ENCODE measurements at places on chromosomes 2 and 18.

DNA sequence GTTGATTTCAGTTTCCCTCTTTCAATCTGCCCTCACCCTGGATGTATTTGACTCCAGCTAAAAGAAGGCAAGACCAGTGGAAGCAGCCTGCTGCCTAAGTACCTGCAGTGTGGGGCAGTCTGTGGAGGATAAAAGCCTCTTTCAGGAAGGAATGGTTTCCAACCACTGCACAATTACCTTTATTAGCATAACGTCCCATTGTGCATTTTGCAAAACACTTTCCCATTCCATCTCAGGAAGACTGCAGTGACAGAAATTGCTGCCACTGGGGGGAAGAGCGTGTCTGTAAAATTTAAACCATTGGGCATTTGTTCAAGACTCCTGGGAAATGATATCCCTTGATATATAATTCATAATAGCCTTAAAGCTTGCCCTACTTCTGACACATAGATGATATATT lies 26.2 kb downstream of the CYRIA start:
- DNase-seq = no peak

- no peak for DNase-seq
Observed at GRCh38 chr2:200862532-200863000, 1.9 kb downstream of the CLK1 start.

DNA sequence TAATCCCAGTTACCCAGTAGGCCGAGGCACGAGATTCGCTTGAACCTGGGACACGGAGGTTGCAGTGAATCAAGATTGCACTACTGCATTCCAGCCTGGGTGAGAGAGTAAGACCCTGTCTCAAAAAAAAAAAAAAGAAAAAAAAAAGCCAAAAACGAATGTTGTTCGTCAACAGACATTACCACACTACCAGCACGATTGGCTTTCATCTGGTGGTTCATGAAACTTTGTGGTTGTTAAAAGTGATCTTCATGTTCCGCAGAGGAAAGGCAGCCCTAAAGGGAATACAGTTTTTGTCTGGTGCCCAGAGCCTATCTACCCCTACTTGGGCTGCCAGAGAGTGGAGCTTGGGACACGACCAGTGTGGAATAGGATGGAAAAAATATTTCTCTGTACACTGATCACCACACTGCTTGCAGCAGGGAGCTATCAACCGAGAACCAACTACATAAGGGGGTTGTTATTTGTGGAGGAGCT lies 13.6 kb upstream of the CXCR4 start:
- no peak for DNase-seq

GRCh38 chr2:174552880-174553279 lies 44.7 kb downstream of the WIPF1 start:
- no peak for DNase-seq

- DNase-seq = no peak
Observed at GRCh38 chr2:173578404-173579107, 223.9 kb downstream of the CDCA7 start.

DNA sequence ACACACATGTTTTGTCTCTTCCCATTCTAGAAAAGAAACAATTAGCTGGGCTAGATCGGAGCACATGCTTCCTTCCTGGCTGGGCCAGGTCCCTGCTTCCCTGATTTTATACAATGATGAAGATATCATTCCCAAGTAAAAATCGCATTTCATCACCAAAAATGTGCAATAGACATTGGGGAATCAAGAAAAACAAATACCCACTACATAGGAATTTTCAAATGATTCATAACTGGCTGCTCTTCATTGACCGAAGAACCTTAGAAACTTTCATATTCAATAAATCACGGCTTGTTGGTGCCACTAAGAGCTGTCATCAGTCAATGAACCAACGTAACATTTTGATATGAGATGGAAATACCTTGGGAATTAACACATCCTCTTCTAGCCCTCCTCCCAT lies 373.6 kb upstream of the TRIB2 start:
- no peak for DNase-seq

DNA sequence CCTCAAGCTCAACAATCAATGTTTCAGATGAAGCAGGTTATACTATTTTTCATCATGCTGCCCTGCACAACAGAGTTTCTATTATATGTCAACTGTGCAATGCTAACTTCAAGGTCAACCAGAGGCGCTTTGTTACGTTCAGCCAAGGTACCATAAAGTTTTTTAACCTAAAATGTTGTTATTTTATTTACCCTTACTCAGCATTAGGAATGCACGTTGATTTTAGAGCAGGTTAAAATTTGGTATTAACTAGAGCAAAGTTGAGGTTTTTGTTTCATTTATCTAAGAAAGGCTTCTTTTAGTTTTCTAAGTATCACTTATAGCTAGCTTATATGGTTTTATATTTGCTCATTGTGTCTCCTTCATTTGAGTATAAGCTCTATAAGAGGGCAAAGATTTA lies 21.8 kb downstream of the ANKAR start:
- DNase-seq = no peak

- no peak for DNase-seq
Observed at GRCh38 chr2:5618271-5618670, 73.9 kb upstream of the SOX11 start.

GRCh38 chr2:38598991-38599295 lies 3.8 kb downstream of the HNRNPLL start:
- DNase-seq = no peak

GRCh38 chr2:45904946-45905631 lies 253.6 kb downstream of the PRKCE start:
- DNase-seq = no peak

DNA sequence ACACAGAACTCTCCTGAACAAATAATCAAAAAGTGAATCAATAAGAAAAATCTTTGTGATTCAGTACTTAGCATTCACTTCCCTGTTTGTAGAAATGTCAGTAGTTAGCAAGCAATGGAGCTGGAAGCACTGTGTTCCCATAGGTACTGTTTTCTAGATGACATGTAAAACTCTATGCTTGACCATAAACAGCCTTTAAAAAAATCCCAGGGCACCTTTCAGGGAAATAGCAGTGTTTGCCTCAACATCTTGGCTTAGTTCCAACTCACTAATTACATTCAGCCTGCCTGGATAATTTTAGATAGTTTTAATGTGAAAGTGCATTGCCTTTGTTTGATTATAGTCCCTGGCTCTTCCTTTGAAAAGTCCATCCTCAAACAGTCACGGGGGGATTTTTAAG lies 721.8 kb downstream of the ERBB4 start:
- no peak for DNase-seq

- DNase-seq = no peak
Observed at GRCh38 chr18:3983351-3983969, 471.6 kb downstream of the DLGAP1 start.

GRCh38 chr2:224147174-224147573 lies 108.1 kb upstream of the SERPINE2 start:
- no peak for DNase-seq

GRCh38 chr18:62682371-62682770 lies 33.0 kb upstream of the PHLPP1 start:
- no peak for DNase-seq

DNA sequence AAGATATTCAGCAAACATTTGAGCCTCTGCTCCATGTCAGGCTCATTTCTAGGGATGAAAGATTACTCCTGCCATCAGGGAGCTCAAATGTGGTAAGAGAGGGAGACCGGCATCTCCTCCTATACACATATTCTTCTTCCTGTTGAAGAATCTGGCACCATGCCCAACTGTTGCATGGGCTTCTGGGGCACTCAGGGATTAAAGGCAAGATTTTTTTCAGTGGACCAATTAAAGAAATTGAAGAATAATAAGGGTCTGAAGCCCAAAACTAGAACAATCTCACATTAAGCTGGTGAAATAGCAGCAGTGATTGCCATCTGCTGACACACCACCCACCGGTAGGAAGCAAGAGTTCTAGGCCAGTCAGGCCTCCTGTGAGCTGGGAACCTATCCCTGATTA lies 145.4 kb upstream of the LYPD6 start:
- no peak for DNase-seq

GRCh38 chr2:196925051-196925767 lies 1.3 kb downstream of the PGAP1 start:
- no peak for DNase-seq

DNA sequence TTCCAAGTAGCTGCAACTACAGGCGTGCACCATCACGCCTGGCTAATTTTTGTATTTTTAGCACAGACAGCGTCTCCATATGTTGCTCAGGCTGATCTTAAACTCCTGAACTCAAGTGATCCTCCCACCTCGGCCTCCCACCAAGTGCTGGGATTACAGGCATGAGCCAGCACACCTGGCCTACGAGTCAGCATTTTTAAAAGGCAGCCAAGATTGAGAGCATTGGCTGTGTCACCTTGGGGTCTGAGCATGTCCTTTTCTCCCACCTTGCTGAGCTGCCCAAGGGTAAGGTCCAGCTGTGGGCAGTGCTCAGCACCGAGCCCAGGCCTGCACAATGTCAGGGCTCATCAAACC lies 142.8 kb upstream of the LMAN1 start:
- DNase-seq = no peak

DNA sequence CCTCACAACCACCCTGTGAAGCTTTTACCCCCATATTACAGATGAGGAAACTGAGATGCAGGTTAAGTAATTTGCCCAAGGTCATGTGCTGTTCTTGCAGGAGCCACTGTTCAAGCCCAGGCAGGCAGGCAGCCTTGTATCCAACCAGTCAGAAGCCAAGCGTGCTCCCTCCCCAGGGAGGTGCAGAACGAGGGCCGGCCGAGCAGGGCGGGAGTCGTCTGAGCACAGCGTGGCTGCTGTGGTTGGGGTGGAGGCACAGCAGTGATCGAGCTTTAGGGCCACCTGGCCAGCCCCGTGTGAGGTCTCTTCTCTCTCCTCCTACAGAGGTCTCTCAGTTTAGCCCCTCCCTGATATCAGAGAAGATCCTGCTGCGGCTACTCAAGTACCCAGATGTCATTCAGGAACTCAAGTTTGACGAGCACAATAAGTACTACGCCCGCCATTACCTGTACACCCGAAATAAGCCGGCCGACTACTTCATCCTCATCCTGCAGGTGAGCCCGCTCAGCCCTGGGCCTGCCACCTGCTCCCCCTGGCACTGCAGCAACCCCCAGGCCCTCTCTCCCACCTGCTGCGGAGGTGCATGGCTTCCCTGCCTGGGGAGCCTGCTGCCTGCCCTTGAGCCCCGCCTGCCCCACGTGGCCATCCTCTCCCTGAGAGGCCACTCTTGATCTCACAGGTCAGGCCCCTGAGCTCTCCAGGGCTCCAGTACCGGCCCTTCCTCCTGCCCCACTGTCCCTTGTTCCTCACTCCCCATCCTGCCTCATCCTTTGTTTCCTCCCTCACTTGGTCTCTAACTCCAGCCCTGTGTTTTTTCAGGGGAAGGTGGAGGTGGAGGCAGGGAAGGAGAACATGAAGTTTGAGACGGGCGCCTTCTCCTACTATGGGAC lies 17.1 kb upstream of the CNNM3 start:
- no peak for DNase-seq

GRCh38 chr18:58608216-58608615 lies 20.7 kb downstream of the ALPK2 start:
- no peak for DNase-seq

DNA sequence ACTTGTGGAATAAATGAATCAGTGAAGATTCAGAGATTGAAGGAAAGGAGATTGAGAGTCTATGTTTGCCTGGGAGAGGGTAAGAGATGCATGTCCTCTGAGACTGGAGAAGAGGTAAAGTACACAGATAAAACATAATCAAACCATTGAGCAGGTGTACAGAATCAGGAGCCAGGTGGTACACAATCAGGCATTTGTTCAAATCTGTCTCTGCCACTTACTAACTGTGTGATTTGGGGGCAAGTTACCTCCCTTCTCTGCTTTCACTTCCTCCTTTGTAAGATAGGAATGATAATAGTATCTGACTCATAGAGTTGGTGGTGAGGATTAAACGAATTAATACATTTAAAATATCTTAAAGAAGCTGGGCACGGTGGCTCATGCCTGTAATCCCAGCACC lies 94.0 kb downstream of the CDK15 start:
- DNase-seq = no peak

DNA sequence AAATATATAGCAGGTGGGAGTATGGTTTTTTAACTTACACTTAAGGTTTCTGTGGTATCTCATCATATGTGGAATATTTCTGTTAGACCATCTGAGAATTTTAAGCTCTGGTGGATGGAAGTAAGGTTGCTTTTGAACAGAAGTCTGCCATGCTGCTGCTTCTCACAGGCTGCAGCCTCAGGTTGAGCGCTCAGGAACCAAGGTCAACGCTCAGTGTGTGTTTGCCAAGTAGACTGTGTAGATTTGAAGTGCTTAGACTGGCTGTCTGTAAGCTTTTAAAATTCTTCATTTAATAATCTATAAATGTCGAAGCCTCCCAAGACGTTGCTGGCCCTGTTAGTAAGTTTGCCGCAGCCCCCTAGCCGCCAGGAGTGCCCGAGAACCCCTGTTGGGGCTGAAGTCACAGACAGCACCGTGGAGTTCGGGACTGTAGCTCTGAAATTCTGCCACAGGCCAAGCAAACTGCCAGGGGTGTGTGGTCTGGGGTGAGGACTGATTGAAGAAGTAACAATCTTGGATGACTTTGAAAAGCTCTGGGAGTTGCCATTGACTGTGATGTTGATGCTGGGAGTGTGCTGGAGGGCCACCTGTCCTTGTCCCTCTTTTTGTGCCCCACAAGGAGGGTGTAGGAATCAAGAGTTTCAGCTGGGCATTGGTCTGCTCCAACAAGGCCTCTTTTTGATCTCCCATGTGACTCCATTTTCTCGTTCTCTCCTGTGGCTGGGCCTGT lies 26.9 kb downstream of the INPP4A start:
- no peak for DNase-seq

DNA sequence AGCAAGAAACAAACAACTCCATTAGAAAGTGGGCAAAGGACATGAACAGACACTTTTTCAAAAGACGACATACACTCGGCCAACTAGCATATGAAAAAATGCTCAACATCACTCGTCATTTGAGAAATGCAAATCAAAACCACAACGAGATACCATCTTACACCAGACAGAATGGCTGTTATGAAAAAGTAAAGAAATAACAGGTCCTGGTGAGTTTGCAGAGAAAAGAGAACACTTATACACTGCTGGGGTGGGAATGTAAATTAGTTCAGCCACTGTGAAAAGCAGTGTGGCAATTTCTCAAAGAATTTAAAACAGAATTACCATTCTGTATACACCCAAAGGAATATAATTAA lies 130.5 kb downstream of the PLCL1 start:
- no peak for DNase-seq

- DNase-seq = no peak
Observed at GRCh38 chr18:11035376-11035775, 114.0 kb downstream of the PIEZO2 start.

DNA sequence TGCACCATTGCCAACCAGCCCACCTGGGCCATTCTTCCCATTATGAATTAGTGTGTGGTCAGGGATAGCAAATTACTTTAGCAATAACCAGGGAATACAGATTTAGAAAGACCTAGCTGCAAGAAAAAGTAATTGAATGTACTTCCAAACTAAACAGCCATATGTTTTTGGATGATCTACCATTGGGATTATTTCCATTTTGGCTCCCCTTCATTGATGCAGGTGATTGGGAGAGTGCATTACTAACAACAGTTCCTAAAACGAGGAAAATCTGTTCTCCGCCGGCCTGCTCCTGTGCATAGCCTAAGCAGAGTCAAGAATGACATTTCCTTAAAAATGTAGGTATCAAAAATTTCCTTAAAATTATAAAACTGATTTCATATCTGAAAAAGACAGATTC lies 58.5 kb downstream of the MAIP1 start:
- DNase-seq = no peak
